Thyroid gland (tissue), 4 donors: ENCODE measurements at places on chromosomes 7 and 10. TPM values are rescaled to one million over a fixed set of nuclear protein-coding genes. Genes with fewer than 3 reads are reported as not detected.

- no peak for DNase-seq
Measured at GRCh38 chr7:67878808-67879207, 882.2 kb downstream of the TYW1 start.

- DNase-seq: no peak
Measured at GRCh38 chr7:135994466-135995205, 17.5 kb upstream of the MTPN start.

- DNase-seq: no peak
Measured at GRCh38 chr7:46532571-46532970, 611.5 kb upstream of the IGFBP3 start.

- DNase-seq: no peak
Measured at GRCh38 chr7:33979807-33980355, 74.5 kb downstream of the BMPER start.

DNA sequence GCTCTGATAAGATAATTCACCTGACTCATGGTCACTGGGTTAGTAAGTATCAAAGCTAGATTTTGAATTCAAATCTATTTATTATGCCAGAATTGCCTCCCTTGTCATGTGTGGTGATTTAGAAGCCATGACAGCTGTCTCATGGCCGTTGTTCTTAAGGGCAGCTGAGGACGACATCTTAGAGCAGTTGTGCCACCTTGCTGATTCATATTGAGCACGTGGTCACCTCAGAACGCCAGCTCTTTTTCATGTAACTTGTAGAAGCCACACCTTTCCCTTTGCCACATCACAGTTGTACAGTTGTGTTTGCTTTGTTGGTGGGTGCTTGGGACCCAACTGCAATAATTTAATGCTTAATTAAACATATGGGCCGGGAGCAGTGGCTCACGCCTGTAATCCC is 4.3 kb upstream of the PIK3AP1 start:
- no peak for DNase-seq

DNA sequence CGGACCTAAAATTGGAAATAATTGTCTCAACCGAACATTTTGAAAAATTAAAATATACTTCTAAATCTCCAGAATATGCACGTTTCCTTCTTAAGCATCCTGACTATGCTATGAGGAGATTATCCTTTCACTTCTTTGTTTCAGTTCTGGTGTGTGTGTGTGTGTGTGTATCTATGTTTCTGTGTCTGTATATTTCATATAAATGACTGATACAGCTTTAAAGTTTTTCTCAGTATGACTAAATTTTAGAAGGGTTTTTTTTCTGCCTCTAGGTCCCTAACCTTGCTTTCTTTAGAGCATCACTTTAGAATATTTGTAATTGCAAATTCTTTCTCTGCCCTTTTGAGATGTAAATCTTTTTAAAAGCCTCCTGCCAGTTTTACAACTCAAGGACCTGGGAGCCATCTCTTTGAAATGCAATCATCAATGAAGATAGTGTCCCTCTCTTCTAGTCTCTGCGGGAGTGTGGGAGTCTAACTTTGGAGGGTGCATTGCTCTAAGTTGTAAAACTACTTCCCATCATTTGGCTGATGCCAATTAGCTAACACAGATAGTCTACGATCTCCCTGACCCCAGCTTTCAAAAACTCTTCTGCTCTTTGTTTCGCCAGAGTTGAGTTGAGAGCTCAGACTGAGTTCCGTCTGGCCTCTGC is 782.0 kb upstream of the ZWINT start:
- no peak for DNase-seq

Gene SPDYE11
- not detected for total RNA-seq

Gene SEMA3D
- 105 TPM for total RNA-seq

Gene UCN3
- total RNA-seq: not detected

Gene HTR5A
- total RNA-seq: not detected

Gene SMKR1
- 0.56 TPM for total RNA-seq

Gene IDI2
- total RNA-seq: not detected

Gene AOAH
- 26.7 TPM for total RNA-seq
